Anterior cingulate cortex (tissue), 58 donors: ENCODE measurements at places on chromosomes 6 and 20.

DNA sequence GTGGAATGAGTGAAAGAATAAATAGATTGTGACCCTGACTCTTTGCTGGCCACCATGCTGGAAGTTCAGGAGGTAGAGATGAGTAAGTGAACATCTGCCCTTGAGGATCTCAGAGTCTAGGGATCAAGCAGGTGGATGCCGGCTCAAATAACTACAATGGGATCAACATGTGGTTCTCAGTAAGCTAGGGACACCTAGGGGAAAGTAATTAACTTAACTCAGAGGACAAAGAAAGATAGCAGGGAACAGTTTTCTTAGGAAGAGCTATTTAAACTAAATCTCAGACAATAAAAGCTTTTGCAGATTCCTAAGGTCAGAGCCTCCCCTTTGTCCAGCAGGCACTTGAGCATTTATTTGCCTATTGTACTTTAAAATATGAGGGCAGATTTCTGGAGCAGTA, 29.1 kb downstream of the SLC13A3 start:
- DNase-seq: no peak

DNA sequence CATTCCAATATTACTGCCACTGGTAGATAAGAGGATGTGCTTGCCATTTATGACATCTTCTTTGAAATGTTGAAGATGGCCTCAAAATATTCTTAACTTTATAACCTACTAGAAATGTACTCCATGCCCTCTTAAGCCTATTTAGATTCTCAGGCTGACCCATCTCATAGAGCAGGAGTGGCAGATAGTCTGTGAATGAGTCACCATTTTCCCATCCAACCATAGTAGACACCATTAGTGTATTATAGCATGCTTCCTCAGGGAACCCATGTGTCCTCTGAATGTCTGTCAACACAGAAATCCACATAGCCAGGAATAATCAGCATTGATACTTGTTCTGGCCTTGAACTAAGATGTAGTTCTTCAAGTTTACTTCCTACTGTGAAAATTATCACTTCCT, 150.2 kb downstream of the IMPG1 start:
- DNase-seq: no peak

DNA sequence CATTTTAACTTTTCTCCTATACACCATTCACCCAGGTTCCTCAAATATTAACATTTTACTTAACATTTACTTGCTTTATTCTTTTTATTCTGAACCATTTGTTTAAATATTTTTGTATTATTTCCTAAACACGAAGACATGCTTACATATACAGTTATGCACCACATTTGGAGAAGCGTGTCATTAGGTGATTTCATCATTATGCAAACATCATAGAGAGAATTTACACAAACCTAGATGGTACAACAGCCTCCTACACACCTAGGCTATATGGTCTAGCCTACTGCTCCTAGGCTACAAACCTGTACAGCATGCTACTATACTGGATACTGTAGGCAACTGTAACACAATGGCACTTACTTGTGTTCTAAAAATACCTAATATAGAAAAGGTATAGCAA, 6.6 kb downstream of the TDP2 start:
- DNase-seq: no peak

DNA sequence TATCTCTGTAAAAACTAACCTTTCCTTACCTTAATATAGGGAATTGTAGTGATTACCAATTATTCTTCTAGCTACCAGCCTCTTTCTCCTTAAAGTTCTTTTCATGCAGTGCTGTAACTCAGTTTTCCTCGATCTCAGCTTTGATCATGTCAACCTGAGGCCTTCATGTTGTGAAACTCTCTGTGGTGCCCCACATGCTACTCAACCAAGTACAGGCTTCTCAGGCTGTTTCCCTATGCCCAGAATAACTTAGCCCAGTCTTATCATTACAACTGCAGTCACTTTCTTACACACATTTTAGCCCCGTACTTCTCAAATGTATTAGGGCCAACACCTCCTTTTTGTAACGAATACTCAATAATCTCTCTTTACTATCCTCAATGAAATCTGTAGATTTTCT, 90.1 kb upstream of the SUPT3H start:
- DNase-seq: no peak

GRCh38 chr6:157770946-157771345, 52.1 kb upstream of the SNX9 start:
- no peak for DNase-seq

GRCh38 chr6:6351511-6352025, 31.1 kb upstream of the F13A1 start:
- DNase-seq: no peak
